ENCODE measurements at places on chromosomes 7 and 10.

DNA sequence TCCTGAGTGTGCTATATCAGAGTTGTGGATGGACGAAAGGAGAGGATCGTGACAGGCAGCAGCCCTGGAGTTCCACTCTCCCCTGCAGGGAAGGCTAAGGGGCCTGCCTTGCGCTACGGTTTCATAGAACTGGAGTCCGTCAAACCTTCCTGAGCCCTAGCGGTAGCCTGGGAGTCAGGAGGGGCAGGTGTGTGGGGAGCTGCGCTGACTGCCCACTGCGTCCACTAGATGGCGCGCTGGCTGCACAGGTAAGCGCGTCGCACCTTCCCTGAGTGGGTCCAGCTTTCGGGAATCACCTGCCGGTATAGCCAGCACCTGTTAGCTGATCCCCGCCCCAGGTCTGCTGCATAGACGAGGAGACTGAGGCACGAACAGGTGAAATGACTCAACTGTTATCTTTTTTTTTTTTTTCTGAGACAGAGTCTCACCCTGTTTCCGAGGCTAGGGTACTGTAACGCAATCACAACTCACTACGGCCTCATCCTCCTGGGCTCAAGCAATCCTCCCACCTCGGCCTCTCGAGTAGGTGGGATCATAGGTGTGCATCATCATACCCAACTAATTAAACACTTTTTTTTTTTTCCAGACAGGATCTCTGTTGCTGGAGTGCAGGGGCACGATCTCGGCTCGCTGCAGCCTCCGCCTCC lies 20.2 kb upstream of the BAIAP2L1 start:
- no peak for DNase-seq

DNA sequence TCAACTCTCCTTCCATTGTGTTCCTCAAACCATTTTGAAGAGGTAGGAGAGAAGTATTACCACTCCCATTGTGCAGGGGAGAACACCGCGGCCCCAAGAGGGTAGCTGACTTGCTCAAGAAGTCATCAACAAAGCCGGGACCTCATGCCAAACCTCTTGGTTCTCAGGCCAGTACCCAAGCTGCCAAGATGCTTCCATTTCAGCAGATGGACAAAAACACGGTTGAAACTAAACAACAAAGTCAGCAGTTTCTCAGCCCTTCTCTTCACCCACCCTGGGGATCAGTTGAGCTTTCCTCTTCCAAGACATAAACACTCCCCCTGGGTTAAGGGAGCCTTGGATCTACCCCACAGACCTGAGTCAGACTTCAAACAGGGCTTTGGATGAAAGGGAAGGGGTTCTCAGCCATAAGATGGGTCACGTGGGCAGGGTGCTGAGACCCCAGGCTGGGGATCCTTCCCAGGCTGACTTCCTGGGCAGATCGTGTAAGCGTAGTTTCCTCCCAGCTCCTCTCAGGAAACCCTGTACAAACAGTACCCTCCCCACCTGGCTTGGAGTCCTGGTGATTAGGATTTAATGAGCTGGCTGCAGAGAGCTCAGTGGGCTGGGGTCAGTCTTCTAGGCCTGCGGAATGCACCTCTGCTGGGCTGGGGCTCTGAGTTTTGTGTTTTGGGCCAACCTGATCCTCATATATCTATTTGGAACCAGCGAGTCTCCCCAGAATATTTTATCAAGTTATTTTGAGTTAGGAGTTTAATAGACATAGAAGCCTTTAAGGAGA lies 27.3 kb downstream of the EMX2 start:
- DNase-seq: no peak

- DNase-seq: no peak
Measured at GRCh38 chr10:33772370-33773252, 438.1 kb upstream of the NRP1 start.

- DNase-seq: no peak
Measured at GRCh38 chr7:146826329-146826728, 709.7 kb downstream of the CNTNAP2 start.

DNA sequence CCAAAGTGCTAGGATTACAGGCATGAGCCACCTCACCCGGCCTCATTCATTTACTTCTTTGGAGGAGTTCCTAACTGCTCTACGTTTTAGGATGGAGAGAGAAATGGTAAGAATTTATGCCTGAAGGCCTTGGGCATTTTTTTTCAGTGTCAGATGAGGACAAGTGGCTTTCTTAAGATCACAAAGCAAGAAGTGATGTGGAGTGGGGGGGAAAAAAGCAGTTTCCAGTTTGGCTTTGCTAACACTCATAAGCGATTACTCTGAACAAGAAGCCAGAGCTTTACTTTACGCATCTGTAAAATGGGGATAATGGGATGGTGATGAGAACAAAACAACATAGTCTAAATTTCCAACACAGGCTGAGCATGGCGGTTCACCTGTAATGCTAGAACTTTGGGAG lies 2.6 kb upstream of the PPIA start:
- DNase-seq: no peak

- no peak for DNase-seq
Measured at GRCh38 chr7:1691601-1692514, 21.8 kb downstream of the ELFN1 start.

DNA sequence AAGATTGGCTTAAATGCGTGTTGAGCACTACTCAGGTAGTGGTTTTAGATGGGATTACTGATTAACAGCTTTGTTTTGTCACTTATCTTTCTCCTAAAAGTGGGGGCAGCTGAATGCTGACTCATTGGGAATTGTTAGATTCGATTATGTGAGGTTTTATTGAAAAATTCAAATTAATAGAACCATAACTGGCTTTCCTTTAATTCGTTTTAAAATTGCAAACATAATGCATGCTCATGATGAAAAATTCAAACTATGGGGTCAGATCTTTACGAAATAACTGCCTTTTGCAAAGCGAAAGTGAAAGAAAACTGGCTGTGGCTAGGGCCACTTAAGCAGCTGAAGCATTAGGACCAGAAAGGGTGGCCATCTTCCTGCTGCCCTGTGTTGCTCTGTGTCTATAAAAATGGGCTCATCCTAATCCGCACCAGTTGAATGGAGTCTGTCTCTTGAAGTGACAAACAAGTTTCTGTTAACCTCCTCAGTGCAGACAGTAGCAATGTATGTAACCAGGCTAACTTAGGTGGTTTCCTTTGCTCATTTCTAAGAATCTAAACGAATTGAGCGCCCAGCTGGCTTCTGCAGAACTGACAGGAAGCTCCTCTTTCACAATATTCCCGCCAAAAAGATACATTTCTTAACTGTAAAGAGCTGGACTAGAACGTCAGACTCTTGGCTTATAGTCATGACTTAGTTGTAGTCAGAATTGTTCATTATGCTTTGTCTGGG lies 27.8 kb downstream of the DENND10 start:
- DNase-seq: no peak

DNA sequence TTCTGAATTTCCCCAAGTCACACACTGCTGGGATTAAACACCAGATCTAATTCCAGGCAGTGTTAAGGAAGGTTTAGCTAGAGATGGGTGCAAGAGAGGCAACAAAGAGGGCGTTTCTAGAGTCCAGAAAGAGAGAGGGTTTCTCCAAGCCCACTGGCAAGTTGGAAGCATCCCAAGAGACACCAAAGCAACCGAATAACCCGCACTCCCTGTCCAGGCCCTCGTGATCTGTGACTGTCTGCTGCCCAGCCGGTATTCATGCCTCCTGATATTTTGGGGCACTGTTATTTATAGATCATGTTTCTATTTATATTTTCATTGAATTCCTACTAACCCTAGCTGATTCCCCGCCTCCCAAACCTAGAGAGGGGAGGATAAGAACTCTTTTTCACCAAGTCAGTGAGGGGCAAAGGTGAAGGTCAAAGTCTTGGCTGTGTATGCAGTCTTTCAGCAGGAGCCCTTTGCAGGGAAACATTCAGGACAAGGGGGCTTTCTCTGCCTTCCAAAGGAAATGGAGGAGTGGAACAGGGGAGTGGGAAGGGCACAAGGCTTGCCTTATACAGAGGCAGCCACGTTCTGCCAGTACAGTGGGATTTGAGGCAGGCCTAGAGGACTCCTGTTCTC lies 103.6 kb downstream of the SH3PXD2A start:
- no peak for DNase-seq

- no peak for DNase-seq
Measured at GRCh38 chr7:46970476-46970875, 611.4 kb downstream of the TNS3 start.

DNA sequence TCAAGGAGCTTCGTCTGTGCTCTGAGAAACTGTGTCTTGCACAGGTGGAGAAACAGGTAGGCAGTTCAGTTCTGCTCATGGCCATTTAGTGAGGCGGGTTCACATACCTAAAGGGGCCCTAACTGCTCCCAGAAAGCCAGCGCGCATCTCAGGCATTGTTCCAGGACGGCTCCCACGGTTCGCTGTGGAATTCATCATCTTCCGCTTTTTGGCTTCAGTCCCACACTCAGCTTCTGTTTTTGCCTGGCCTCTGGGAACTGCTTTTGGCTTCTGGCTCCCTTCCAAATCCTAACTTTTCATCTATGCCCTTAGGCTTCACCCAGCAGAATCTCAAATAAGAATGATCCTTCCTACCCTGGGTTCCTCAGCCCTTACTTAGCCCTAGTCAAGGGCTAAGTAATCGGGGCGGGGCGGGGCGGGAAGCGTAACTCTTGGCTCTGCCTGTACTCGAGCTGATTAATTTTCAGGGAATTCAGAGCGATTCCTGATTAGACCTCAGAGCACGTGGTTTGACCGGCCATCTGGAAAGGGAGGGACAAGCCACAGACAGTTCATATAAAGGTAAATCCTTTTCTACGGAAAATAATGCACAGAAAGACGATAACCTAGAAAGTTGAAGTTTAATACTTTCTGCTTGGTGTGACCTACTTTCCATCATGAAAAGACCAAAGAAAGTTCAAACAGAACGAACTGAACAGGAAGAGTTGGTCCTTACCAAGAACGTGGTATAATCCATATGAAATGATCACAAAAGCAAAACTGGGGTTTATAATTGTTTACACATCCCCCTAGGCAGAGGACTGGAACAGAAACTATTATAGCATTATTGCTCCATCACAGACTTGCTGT lies 105.7 kb downstream of the ST8SIA6 start:
- DNase-seq: no peak

DNA sequence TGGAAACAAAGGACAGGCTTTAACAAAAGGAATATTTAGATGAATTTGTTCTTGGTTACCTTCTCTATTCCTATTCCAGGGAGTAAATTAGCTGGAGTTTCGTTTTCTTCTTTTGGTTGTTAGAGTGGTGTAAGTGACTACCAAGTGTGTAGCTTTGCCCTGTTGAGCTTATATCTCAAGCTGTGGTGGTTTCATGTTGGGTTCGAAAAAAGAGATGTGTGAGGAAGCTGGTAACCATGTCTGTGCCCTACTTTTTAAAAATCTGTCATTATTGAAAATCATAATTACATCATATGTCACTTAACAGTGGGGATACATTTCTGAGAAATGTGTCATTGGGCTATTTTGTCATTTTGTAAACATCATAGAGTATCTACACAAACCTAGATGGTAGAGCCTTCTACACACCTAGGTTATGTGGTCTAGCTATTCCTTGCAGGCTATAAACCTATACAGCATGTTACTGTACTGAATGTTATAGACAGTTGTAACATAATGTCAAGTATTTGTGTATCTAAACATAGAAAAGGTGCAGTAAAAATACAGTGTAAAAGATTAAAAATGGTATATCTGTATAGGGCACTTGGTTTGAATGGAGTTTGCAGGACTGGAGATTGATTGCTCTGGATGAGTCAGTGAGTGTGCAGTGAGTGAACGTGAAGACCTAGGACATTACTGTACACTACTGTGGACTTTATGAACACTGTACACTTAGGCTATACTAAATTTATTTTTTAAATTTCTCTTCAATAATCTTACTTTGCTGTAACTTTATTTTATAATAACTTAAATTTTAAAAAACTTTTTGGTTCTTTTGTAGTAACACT lies 90.4 kb downstream of the SEPTIN7 start:
- DNase-seq: no peak

GRCh38 chr7:25091779-25092178 lies 33.3 kb downstream of the CYCS start:
- no peak for DNase-seq

GRCh38 chr10:126770809-126771208 lies 100.3 kb upstream of the C10orf90 start:
- no peak for DNase-seq

DNA sequence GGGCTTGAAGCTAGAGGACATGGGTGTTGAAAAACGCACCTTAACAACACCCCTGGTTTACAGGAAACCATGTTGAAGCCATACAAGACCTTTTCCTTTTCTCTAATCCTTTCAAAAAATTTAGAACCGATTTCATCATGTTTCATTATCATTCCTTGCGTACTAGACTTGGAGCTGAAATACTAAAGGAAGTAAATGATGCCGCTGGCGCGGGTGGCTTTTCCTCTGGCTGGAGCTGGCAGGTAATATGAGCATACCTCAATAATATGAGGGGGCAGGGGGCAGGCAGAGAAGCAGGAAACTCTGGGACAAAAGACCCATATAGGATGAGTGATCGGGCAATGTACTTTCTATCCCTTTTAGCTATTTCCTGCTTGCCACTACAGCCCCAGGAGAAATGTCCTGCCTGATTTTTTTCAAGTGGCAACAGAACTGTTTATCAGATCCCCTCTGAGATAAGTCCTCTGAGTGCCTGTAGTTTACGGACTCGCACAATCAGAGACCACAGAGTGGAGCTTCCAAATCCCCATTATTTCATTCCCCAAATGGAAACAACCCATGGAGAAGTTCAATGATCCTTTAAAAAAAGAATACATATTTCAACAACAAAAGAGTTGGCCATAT lies 450.1 kb downstream of the KCNMA1 start:
- DNase-seq: no peak

GRCh38 chr7:87414794-87415188 lies 60.7 kb downstream of the ABCB4 start:
- no peak for DNase-seq

- no peak for DNase-seq
Measured at GRCh38 chr7:150992051-150992640, 1.3 kb downstream of the NOS3 start.

DNA sequence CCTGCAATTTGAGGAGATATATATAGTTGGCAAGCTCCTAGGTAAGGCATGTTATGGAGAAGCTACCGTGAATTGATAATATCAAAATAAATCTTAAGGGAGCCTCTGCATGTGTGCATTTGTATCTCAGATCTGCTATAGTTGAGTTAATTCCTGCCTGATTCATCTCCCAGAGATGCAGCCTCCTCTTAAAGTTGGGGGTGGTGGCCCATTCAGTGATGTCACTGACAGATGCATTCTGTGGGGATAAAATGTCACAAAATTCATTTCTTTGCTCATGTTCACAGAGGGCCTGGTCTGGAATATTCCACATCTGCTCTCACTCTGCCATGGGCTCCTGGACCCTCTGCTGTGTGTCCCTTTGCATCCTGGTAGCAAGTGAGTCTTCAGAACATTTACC lies 185.8 kb upstream of the PRSS1 start:
- no peak for DNase-seq

DNA sequence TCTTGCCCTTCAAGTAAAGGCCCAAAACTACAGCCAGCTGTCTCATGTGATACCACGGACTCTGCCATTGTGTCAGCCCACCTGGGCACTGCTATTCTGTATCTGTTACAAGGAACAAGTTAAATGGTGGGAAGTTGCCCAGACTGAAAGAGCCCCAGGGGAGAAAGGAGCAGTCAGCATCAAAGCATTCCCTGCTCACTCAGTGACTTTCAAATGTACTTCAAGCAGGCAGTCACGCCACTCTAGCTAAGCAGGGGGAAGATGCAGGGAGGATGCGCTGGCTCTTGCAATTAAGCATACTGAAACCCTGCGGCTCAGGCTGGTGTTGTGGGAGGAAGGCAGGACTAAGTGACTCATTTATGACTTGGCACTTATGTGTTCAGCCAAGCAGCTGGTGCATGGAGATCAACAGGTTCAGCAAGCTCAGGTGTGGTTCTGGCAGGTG lies 1249.6 kb downstream of the TYW1 start:
- no peak for DNase-seq

- DNase-seq: no peak
Measured at GRCh38 chr10:69459101-69459790, 8.0 kb downstream of the TSPAN15 start.

GRCh38 chr7:99040104-99040958 lies 103.6 kb downstream of the SMURF1 start:
- DNase-seq: no peak
